ENCODE measurements at places on chromosomes 16 and 17.

DNA sequence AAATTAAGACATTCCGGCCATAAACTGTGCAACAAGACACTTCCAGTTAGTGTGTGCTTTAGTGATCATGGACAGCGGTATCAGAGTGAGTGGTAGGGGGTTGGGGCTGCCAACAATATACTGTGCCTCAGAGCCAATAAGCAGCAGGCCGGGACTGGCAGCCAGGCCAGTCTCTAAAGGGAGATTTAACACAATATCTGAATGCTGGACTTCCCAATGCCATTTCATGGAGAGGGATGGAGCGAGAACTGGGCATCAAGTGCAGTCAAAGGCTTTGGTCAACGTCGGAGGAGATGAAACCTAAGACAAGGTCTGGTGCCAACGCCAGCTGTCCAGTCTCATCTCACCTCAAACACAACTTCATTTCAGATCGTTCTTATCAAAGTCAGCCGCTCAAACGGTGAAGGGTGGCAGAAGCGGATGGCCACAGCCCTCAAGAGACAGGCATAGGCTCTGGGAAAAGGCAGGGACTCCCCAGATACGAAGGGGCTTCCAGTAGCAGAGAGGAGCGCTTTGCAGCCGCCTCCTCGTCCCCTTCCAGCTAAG lies 935 bp downstream of the USP32 start:
- peak; percentile 80 for DNase-seq

DNA sequence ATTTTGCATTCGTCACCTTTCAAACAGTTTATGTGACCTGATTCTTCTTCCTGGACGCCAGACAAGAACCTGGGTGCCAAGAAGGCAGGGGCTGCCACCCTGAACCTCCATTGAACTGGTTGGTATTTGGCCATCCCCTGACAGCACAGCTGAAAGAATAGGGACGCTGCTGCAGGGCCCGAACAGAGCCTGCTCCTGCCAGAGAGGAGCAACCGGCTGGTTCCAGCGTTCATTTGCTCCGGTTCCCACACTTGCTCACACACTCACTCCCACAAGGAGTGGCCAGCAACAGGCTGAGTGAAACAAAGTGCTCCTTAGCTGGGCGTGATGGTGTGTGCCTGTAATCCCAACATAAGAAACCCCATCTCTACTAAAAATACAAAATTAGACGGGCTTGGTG lies 14.9 kb downstream of the KRT9 start:
- DNase-seq, result no peak

- peak; percentile 13 for DNase-seq
Measured at GRCh38 chr17:73827627-73828291, 183.5 kb upstream of the SDK2 start.

DNA sequence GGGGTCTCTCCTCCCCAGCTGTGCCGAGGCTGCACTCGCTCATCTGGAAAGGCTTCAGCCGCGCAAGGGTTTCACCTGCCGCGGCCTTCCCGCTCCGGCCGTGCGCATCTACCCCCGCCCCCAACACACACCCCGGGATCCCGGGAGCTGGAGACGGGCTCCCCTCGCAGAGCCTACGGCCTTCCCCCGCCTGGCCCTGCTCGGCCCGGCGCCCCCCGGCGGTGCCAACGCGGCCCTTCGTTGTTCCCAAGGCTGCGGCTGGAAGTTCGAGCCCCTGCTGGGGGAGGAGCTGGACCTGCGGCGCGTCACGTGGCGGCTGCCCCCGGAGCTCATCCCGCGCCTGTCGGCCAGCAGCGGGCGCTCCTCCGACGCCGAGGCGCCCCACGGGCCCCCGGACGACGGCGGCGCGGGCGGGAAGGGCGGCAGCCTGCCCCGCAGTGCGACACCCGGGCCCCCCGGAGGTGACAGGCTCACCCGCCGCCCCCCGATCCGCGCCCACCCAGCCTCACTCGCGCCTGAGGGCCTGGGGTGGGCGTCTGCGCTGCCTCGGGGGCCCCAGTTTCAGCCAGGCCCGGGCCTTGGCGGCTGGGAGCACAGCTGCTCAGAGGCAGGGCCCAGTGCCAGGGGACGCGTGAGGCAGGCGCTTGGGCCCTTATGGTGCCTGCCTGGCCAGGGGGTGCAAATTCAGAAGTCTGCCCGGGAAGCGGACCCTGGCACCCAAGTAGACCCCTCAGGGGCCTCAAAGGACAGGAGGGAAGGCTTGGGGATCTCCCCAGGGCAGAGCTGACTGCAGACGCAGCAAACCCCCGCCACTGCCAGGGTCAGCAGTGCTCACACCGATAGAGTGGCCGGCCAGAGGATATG lies 11.2 kb downstream of the GALK1 start:
- DNase-seq, result peak; percentile 95

GRCh38 chr17:77083531-77083930 lies 57.2 kb upstream of the SEC14L1 start:
- DNase-seq, result no peak

- DNase-seq, result no peak
Measured at GRCh38 chr17:67365738-67366192, 612 bp downstream of the PSMD12 start.

GRCh38 chr17:63189930-63190329 lies 223.9 kb downstream of the TANC2 start:
- no peak for DNase-seq

DNA sequence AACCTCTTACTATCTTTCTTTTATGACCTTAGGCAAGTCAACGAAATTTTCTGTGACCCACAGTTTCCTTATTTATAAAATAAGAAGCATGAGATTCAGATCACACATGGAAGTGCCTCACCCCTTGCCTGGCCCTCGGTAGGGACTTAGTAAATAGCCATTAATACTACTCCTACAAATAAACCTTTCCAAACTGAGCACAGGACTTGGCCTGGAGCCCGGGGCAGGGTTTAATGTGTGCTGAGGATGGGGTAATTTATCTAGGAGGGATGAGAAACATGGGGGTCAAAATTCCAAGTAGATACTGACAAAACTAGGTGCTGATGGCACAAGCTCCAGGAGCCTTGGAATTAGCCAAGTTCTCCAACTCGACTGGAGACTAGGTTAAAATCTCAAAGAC lies 35.0 kb downstream of the PITPNC1 start:
- DNase-seq, result no peak

GRCh38 chr17:5895276-5895675 lies 174.9 kb upstream of the WSCD1 start:
- DNase-seq, result no peak

DNA sequence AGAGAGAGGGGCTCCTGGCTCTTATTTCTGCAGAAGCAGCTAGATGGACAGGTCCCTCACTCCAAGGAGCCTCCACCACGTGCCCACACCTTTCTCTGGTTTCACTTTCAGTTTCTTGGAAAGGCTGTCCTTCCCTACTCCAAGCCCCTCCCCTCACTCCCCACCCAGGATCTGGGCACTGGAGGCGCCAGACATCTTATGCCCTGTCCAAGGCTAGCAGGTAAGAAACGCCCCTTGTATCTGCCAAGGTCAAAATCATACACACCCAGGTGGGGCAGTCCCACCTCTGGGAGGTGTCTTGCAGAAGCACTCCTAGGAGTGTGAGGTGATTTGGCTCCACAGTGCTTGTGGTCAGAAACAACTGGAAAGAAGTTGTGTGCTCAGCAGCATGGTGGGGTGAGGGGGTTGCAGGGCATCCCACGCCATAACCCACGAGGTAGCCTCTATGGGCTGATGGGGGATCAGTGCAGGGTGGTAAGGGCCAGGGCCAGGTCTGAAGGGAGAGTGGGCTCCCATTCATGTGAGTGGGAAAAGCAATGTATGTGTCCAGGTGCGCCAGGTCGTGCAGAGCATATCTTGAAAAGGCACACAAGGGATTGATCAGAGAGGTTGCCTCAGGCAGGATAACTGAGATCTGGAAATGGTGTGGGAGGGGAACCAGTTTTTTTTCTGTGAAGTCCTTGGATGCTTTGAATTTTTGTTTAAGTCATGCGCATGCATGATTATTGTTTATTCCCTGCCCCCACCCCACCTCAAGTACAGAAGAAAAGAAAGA lies 31.8 kb upstream of the PRM1 start:
- DNase-seq, result no peak

DNA sequence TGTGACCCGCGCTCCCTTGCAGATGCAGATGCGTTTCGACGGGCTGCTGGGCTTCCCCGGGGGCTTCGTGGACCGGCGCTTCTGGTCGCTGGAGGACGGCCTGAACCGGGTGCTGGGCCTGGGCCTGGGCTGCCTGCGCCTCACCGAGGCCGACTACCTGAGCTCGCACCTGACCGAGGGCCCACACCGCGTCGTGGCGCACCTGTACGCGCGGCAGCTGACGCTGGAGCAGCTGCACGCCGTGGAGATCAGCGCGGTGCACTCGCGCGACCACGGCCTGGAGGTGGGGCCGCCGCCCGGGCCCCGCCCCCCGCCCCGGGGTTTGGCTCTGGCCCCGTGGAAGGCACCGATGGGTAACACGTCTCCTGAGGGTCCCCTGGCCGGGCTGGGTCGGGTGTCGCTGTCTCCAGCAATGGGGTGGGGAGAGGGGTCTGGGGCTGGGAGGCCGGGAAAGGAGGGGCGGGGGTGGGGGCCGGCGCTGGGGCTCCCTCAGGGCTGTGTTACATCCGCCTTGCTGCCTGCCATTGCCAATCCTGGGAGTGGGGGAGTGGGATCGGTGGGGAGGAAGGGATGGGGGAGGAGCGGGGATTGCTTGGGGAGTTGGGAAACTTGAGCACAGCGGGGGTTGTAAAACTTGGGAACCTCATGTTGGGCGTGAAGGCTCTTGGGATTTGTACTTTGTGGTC lies 737 bp downstream of the NUDT16L1 start:
- peak; percentile 90 for DNase-seq

- peak; percentile 95 for DNase-seq
Measured at GRCh38 chr16:68074850-68075555, 10.2 kb upstream of the NFATC3 start.

- peak; percentile 96 for DNase-seq
Measured at GRCh38 chr17:42107597-42108576, 4.6 kb downstream of the DHX58 start.
